Bladder microvascular endothelial cell (primary cell): ENCODE measurements at places on chromosomes 6 and 20. TPM values are rescaled to one million over a fixed set of nuclear protein-coding genes. Genes with fewer than 3 reads are reported as not detected.

Gene MAN1A1
- total RNA-seq, result 18.8 and 60.5 TPM in 2 replicates

Gene MAS1
- total RNA-seq, result under 0.01 TPM in 1 of 2 replicates, not detected in the other

Gene ACTR5
- 8.7 and 9.4 TPM in 2 replicates for total RNA-seq

Gene PTK6
- 0.13 TPM in 1 of 2 replicates, not detected in the other for total RNA-seq

Gene CST4
- total RNA-seq, result not detected in 2 replicates

Gene SNAP91
- total RNA-seq, result 0.50 TPM in 1 of 2 replicates, not detected in the other

Gene LTV1
- total RNA-seq, result 12.6 and 27.4 TPM in 2 replicates

Gene CLIC1
- total RNA-seq, result 347 and 730 TPM in 2 replicates

Gene SEC63
- total RNA-seq, result 12.5 and 29.0 TPM in 2 replicates

Gene PLN
- total RNA-seq, result not detected in 2 replicates

Gene KCNK5
- total RNA-seq, result not detected in 2 replicates

Gene COL12A1
- total RNA-seq, result 29.0 and 71.2 TPM in 2 replicates

Gene OR2H2
- not detected in 2 replicates for total RNA-seq

Gene KIFC1
- total RNA-seq, result 14.0 and 25.6 TPM in 2 replicates

Gene PDE10A
- total RNA-seq, result 3.2 and 7.2 TPM in 2 replicates

Gene SGK2
- under 0.01 and 0.31 TPM in 2 replicates for total RNA-seq

Gene DUSP15
- total RNA-seq, result 0.16 and 0.57 TPM in 2 replicates

Gene SLC32A1
- total RNA-seq, result under 0.01 TPM in 1 of 2 replicates, not detected in the other

Gene PAK5
- total RNA-seq, result not detected in 2 replicates

Gene SLC18B1
- total RNA-seq, result 9.6 and 12.8 TPM in 2 replicates

Gene RXRB
- total RNA-seq, result 15.4 and 26.1 TPM in 2 replicates

Gene NFKBIE
- total RNA-seq, result 7.8 and 20.0 TPM in 2 replicates

Gene CCND3
- total RNA-seq, result 48.1 and 62.5 TPM in 2 replicates

Gene LPA
- not detected in 2 replicates for total RNA-seq

Gene PI3
- total RNA-seq, result not detected in 2 replicates

Gene FAM83B
- total RNA-seq, result not detected in 2 replicates

Gene MC3R
- total RNA-seq, result not detected in 2 replicates

Gene ABCC10
- total RNA-seq, result 12.8 and 30.3 TPM in 2 replicates

Gene SPATA25
- 0.49 and 0.50 TPM in 2 replicates for total RNA-seq

Gene RAD21L1
- not detected in 2 replicates for total RNA-seq

Gene OOEP
- not detected in 2 replicates for total RNA-seq

Gene ENPP3
- total RNA-seq, result 1.5 TPM in 1 of 2 replicates, not detected in the other

Gene OR2J3
- not detected in 2 replicates for total RNA-seq

Gene FILIP1
- 10.8 and 28.6 TPM in 2 replicates for total RNA-seq

Gene SLC22A23
- 4.9 and 70.5 TPM in 2 replicates for total RNA-seq

Gene PDYN
- total RNA-seq, result not detected in 2 replicates

Gene ISM1
- total RNA-seq, result under 0.01 and 0.06 TPM in 2 replicates

Gene TEAD3
- total RNA-seq, result under 0.01 and 0.31 TPM in 2 replicates

Gene RIMS4
- not detected in 2 replicates for total RNA-seq

Gene FAXC
- 0.81 and 1.6 TPM in 2 replicates for total RNA-seq

Gene GRM1
- under 0.01 TPM in 1 of 2 replicates, not detected in the other for total RNA-seq

Gene XKR7
- total RNA-seq, result not detected in 2 replicates

Gene ELMO2
- 18.1 and 44.7 TPM in 2 replicates for total RNA-seq

Gene SLC16A10
- total RNA-seq, result not detected in 2 replicates

Gene ENPP5
- not detected in 2 replicates for total RNA-seq

Gene RTEL1
- total RNA-seq, result 8.3 and 14.5 TPM in 2 replicates

Gene DSP
- total RNA-seq, result 3.9 and 59.2 TPM in 2 replicates

Gene CD24
- total RNA-seq, result 0.49 and 2.5 TPM in 2 replicates

Gene STX7
- total RNA-seq, result 13.9 and 46.1 TPM in 2 replicates

Gene AVP
- not detected in 2 replicates for total RNA-seq
